SIG-M5 (cell line): ENCODE measurements at places on chromosomes 6 and 20.

GRCh38 chr20:47557791-47558190 lies 56.1 kb downstream of the NCOA3 start:
- no peak for DNase-seq

- no peak for DNase-seq
These were observed 9.9 kb downstream of the ATXN1 start for GRCh38 chr6:16751251-16751946.

- DNase-seq, result no peak
These were observed 263.1 kb upstream of the SUPT3H start for GRCh38 chr6:45640811-45641210.

- DNase-seq, result no peak
These were observed 16.6 kb upstream of the CCND3 start for GRCh38 chr6:41958022-41958856.

- no peak for DNase-seq
These were observed 145.9 kb downstream of the SYNDIG1 start for GRCh38 chr20:24615353-24615752.

GRCh38 chr6:169044381-169045230 lies 209.0 kb downstream of the THBS2 start:
- no peak for DNase-seq

DNA sequence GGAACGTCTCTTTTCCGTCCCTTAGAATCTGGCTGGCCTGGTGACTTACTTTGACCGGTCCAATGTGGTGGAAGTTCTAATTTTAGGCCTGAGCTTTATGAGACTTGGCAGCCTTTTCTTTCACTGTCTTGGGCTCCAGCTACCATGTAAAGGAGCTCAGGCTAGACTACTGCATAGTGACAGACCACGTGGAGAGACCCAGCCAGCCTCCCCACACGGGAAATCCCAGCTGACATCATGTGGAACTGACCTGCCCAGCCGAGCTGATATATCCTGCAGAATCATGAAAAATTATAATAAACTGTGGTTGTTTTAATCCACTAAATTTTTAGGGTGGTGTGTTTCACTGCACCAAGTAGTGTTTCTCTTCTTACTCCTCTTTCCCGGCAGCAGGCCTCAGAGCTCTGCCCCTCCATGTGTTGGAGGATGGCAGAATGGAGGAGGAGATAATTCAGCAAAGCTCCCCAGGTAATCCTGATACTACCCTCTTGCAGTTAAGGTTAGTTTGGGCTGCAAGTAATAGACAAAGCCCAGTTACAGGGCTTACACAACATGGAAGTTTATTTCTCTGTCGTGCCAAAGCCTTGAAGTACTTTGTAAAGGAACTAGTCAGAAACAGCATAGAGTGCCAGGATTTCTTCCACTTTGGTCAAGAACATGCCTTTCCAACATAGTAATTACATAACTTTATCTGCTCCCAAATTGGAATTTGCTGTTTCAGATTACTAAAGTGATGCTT lies 87.5 kb downstream of the SH3BGRL2 start:
- no peak for DNase-seq

- no peak for DNase-seq
These were observed 17.8 kb upstream of the MLIP start for GRCh38 chr6:54093326-54093948.

GRCh38 chr6:139395891-139396301 lies 21.4 kb upstream of the CITED2 start:
- DNase-seq, result no peak

GRCh38 chr6:134564705-134565104 lies 246.8 kb upstream of the SGK1 start:
- no peak for DNase-seq

- DNase-seq, result no peak
These were observed 2.2 kb downstream of the PPP1R3G start for GRCh38 chr6:5087389-5087788.

- DNase-seq, result no peak
These were observed 13.8 kb upstream of the TLDC2 start for GRCh38 chr20:36861875-36862801.

- DNase-seq, result no peak
These were observed 388.9 kb upstream of the JARID2 start for GRCh38 chr6:14857001-14857400.

DNA sequence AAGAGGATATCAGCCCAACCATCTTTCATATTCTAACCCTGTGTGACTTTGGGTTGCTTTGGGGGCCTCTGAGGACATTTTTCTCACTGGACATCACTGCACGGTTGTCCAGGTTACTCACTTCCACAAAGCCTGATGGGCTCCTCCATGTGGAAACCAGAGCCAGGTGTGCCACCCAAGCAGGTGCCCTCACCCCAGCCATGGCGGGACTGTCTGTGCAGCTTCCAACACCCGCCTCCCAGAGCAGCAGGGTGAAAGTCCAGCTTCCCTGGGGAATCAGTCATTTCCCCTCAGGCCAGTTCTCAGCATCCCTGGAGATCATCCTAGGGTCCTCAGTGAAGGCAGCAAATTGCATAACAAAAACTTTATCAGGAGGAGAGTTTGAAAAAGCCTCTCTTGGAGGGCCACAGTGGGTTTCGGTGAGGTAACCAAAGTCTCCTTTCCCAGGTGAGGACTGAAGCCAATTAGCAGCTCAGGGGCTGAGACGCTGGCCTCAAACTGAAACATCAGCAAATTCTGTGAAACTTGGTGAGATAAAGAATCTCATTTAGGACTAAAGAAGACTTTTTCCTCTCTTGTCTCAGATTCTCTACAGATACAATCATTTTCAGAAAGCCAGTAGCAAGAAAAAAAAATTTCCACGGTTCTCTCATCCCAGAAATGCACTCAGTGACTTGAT lies 289.6 kb upstream of the CDH4 start:
- no peak for DNase-seq

GRCh38 chr6:37535759-37536490 lies 36.2 kb upstream of the CCDC167 start:
- no peak for DNase-seq

- no peak for DNase-seq
These were observed 180.2 kb upstream of the CCN2 start for GRCh38 chr6:132131351-132131750.

GRCh38 chr6:1987640-1988039 lies 257.8 kb downstream of the GMDS start:
- DNase-seq, result no peak

GRCh38 chr6:158567871-158568401 lies 8.0 kb downstream of the TMEM181 start:
- no peak for DNase-seq

- no peak for DNase-seq
These were observed 19.4 kb upstream of the KCNB1 start for GRCh38 chr20:49501917-49502316.
